ENCODE measurements at places on chromosomes 11 and 22.

GRCh38 chr11:120875986-120876385 is 147.9 kb upstream of the TBCEL start:
- no peak for DNase-seq

DNA sequence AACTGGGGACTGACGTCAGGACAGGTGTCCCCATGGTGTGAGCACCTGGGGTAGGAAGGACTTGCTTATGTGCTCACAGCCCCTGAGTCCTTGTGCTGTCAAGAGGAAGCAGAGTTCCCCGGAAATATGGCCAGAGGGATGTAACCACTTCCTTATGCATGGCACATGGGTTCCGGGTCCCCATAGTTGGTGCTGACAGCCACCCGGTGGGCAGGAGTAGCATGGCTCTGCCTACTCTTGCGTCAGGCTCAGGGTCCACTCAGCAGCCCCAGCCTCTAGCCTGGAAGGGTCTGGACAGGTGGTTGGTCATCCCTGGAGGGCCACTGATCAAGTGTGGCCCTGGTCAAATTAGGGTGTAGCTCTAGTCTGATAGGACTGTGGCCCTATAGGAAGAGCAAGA is 42.8 kb upstream of the CCND1 start:
- no peak for DNase-seq

DNA sequence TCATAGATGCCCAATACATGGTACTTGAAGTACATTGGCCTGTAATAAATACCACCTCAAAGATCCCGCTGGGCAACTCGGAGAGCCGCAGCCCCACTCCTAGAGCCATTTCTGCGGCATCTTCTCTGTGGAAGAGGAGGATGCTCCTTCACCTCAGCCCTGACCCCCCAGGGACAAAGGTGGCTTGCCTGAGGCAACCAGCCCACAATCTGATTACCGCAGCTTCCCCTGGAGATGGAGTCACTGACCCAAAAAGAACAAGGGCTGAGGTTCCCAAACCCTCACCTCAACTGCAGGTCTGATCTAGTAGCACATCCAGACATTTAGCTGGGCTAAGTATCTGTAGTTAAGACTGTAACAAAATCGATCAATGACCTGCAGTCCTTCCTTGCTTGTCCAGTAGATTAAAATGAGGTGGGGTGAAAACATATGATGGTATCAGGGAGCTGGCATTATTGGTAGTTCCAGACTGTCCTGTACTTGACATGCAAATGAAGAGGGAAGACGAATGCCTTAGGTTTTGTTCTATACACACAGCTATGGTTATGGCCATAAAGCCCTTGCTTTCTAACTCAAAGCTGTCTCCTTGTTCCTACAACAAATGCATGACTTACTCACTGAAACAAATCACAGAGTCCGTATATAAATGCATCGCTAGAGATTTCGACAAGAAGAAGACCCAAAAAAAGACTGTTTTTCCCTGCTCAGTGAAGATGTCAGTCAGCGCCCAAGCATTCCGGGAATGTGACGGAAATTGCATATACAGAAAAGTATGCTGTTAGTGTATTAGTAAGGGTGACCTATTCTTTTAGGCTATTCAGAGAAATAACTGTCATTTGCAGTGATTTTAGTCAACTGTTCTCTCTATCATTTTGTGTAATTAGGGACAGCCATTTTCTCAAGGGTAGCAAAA is 33.7 kb downstream of the C11orf71 start:
- DNase-seq, result no peak

DNA sequence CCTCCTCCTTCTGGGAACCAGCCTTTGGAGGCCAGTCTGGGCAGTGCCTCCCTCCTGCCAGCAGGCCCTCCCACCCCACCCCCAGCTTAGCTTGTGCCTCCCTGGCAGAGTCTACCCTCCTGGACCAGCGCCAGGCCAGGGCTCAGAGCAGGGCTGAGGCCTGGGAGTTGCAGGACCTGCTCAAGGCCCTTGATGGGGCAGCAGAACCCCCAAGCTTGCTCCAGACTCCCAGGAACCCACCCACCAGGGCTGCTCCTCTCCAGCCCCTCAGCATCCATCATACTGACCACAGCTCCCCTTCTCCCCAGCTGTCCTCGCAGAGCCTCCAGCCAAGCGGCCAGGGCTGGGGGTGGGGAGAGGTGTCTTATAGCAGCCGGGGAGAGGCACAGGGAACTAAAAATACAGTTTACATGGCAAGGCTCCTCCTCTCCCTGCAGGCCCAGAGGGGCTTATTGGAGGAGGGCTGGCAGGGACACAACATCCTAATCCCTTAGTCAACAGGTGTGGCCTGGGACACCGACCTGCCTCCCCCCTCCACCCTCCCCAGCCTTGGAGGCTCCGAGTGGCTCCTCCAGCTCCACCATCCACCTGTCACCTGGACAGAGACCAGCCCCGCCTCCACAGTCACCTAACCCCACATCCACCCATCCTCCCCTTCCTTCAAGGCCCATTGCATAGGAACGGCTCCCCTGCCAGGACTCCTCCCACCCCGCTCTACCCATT is 5.2 kb upstream of the MB start:
- DNase-seq, result no peak

DNA sequence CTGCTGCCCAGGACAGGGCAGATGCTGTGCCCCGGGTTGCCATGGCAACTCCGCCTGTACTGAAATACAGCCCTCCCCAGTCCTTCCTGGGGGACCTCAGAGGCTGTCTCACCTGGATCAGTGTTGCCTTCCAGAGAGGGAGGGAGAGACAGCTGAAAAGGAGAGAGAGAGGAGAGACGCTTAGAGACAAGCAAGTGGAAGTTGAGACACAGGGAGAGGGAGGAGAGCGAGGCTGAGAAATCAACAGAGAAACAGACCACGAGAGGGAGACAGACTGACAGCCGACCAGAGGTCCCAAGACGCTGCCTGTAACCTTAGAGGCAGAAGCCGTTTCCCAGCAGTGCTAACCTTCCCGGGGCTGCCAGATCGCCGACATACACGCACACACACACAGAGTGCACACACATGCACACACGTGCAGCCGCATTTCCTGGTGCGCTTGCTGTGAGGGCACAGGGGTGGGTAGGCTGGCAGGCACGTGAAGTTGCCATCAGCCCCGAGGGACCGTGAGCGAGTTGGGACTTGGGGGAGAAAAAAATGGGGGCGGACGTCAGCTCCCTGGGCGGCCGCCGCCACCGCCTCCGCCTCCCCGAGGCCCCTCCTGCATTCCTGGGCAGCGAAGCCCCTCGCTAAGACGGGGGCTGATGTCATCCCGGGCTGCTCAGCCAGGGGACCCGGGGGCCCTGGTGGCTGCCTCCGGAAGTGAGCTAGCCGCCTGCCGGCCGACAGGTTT is 88.6 kb upstream of the CRYBB3 start:
- DNase-seq, result peak; percentile 50
